Urothelium cell line (cell line): ENCODE measurements at places on chromosomes 6 and 20.
A peak's percentile ranks its signal among the peaks of the same experiment; 100 is the strongest.

DNA sequence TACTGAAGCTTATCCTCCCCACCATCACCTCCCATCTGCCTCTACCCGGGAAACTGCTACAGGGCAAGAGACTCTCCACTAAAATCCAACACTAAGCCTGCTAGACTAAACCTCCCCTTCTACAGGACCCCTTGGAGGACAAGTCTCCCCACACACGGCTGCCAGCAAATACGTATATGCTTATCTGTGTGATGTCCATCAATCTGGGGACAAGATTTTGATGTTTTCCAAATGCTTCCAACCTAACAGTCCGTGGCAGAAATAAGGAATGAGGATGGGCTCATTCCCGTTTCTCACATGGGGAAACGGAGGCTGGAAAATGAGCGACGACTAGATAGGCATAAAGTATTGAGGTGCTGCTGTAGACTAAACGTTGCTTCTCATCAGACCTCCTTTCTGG lies 1.8 kb downstream of the KCNK5 start:
- no peak for DNase-seq

GRCh38 chr6:32637219-32637880 lies at the start of gene HLA-DQA1:
TSS of gene HLA-DQA1 (plus strand) at chr6:32637406. CDS start at chr6:32637459, 53 bp downstream.
- no peak for DNase-seq

DNA sequence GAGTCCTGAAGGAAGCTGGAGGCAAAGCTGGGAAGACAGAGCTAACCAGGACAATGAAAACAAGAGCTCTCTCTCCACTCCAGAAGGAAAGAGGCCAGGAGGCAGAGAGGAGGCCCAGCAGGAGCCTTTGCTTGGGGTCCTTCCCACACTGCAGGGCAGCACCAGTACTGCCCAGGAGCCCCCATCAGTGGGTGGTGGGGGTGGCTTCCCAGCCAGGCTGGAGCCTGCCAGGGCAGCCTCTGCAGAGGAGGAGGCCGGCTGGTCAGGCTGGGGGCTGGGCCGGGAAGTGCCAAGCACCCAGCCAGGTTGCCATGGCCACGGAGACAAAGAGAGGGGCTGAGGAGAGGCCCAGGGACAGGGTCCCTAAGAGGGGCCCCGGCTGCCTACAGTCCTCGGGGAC lies 33.4 kb downstream of the PREX1 start:
- DNase-seq, result no peak

- no peak for DNase-seq
These were observed 191.4 kb downstream of the CENPW start for GRCh38 chr6:126531286-126531685.

- DNase-seq, result peak; percentile 32
These were observed 29.8 kb downstream of the KCNS1 start for GRCh38 chr20:45070932-45071632.

GRCh38 chr6:49966334-49966733 lies 2.4 kb upstream of the DEFB114 start:
- no peak for DNase-seq

- no peak for DNase-seq
These were observed 122.5 kb upstream of the TIAM2 start for GRCh38 chr6:154872542-154873114.

DNA sequence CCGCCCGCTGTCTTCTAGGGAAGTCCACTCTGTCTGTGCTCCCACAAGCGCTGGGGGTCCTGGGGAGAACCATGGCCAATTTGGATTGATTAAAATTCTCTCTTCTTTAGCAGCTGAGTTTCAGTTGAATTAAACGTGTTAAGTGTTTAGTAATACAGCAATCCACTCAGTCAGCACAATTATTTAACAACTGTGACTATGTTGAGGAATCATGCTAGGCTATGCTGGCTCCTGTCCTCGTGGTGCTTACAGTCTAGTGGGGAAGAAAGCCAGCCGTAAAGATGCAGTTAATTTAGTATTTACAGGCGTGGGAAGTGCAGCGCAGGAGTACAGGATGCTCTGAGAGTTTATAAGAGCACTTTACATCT lies 88.9 kb upstream of the FOXP4 start:
- DNase-seq, result no peak

DNA sequence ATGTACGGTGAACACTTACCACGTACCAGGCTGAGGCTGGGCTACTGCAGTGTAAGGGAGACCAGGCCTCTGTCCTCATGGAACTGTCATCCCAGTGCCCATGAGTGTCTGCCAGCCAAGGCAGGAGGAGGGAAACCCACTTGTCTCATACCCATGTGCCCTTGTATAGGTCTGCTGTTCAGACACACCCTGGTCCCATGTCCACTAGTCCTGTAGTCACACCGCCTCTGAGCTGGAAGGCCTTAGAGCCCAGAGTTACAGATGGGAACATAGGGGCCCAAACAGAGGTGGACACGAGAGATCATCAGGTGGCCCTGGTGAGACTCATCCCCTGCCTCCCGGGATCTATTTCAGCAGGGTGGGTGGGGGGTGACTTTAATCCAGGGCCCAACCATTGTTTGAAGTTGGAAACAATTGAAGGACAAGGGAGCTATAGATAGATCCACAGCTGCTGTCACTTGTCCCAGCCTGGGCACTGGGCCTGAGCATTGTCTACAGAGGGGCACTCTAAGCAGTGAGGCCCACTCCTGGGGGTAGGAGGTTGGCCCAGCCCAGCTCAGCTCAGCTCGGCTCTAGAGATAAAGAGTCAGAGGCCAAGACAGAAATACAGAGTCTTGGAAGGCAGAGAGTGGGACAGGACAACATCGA lies 14.6 kb downstream of the MYH7B start:
- DNase-seq, result no peak

DNA sequence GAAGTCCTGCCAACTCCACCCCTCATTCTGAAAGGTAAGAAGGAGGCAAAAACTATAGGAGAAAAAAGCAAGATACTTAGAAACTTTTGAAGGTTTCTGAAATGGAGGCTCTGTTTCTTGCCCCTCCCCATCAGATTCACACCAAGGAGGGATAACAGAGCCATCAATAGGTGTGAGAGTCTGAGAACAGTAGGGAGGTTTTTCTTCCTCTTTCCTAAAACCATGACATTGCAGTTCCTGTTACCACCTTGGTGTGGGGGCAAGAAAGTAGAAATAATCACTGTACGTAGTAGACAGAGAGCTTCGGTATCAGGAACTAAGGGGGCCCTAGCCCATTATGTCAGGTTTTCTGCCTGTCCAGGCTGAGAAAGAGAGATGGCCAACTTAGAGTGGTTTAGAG lies 333.3 kb upstream of the SYNCRIP start:
- DNase-seq, result no peak

DNA sequence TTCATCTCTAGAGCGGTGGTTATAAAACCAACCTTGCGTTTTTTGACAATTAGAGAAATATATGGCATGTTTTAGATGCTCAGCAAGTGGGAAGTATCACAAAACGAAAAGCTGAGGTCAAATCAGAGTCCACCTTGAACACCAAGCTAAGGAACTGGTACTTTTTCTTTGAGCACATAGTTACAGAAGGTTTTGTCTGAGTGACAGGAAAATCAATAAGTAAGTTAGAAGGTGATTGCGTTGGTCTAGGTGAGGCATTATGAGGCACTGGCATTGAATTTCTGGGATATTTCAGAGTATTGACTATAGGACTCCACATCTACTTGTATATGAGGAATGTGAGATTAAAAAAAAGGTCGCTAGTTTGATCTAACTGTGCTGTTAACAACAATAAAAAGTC lies 597 bp upstream of the HINT3 start:
- no peak for DNase-seq

DNA sequence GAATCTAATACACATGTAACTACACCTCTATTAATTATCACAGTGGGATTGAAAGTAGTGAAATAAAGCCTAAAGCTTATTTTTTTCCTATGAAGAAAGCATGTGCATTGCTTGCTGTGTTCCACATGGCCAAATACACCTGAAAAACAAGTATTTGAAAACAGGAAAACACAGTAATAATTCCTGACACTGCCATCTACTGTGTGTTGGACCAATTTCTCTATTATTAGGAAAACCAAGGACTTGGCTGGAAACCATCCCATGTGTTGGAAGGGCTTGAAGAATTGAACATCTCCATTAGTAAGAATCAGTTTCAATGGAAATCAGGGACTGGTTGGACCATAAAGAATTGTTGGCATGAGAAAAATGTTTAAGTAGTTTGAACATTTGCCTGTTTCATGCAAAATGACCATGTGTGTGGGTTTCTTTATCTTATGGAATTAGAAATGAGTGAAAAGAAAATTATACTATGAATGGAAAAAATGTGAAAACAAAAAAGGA lies 124.1 kb downstream of the PHF3 start:
- no peak for DNase-seq

DNA sequence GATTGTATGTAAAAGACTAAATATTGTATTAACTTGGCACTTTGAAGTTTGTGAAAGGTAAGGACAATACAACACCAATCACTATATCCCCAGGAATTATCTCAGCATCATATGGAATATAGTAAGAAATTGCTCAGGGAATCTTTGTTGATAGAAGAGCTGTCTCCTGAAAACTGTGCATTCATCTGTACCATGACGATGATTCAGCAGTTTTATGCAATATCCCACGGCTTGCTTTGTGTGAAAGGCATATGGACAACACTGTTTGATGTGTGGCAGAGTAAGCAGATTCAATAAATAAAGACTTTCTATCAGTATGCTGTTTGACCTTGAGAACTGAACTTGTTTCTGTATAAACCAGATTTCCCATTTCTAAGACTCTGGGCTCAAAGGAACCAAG lies 147.5 kb upstream of the PLN start:
- DNase-seq, result no peak

- no peak for DNase-seq
These were observed 13.3 kb downstream of the ZSCAN31 start for GRCh38 chr6:28322661-28323060.

DNA sequence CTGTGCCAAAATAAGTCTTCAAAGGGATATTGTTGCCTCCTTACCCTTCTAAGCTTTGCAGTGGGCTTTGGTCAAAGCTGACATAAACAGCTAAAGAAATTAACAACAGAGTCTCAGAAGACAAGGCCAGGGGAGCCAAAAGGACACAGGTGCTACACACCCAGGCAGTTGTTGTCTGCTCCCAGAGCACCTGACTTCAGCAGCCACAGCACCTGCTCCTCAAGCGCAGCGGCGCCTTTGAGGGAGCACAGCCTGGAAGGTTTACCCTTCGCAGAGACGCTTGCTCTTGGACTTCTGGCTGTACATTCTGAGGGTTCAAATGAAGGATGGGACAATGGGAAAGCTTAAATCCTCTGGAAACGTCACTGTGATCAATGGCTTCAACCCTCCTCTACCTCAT lies 16.6 kb downstream of the B4GALT5 start:
- no peak for DNase-seq

DNA sequence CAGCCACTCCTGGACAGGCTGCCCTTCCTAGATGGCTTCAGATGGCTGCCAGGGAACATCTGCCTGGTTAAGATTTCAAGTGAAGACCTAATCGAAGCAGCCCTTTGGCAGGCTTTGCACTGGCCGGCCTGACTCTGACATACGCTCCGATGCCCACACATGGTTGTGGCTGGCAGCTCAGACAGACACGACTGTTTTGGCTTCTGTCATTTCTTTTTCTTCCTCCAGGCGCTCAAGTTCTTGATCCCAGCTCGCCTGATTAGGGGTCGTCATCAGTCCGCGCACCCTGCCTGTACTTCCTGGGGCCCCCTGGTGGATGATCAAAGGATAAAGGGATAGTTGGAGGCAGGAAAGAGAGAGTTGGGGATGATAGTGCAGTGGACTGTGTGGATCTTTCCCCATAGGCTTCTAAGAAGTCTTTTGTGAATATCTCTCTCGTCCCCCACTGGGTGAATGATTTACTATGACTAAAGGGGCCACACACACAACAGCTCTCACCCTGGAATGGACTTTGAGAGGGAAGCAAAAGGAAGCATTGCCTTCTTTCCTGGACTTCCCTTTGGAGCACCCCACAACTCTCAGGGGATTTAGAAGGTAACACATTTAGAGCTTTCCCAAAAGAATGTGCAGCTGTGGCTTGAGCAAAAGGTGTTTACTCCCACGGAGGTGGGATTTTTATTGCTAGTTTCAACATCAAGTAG lies 21.4 kb upstream of the TRAM2 start:
- DNase-seq, result peak; percentile 83

DNA sequence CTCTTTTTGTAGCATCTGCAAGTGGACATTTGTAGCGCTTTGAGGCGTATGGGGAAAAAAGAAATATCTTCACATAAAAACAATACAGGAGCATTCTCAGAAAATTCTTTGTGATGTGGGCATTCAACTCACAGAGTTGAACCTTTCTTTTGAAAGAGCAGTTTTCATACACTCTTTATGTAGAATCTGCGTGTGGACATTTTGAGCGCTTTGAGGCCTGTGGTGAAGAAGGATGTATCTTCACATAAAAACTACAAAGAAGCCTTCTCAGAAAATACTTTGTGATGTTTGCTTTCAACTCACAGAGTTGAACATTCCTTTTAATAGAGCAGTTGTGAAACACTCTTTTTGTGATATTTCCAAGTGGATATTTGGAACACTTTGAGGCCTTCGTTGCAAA lies 598.4 kb upstream of the ZNF337 start:
- DNase-seq, result no peak

DNA sequence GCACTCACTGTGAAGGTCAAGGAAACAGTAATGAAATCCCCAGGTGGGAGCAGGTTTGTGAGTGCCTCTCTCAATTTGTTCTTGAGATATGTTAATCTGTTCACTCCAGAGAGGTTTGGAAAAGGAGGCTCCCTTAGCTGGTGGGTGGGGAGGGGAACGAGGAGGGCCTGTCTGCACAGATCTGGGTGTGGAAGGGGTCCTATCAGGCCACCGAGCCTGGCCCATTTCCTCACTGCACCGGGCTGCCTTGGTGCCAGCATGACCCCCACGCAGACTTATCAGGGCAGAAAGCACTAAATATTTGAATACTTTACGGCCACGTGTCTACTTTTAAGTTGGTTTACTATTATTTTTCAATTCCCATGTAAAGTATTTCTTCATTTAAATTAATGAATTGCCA lies 8.3 kb downstream of the AGPAT4 start:
- no peak for DNase-seq

DNA sequence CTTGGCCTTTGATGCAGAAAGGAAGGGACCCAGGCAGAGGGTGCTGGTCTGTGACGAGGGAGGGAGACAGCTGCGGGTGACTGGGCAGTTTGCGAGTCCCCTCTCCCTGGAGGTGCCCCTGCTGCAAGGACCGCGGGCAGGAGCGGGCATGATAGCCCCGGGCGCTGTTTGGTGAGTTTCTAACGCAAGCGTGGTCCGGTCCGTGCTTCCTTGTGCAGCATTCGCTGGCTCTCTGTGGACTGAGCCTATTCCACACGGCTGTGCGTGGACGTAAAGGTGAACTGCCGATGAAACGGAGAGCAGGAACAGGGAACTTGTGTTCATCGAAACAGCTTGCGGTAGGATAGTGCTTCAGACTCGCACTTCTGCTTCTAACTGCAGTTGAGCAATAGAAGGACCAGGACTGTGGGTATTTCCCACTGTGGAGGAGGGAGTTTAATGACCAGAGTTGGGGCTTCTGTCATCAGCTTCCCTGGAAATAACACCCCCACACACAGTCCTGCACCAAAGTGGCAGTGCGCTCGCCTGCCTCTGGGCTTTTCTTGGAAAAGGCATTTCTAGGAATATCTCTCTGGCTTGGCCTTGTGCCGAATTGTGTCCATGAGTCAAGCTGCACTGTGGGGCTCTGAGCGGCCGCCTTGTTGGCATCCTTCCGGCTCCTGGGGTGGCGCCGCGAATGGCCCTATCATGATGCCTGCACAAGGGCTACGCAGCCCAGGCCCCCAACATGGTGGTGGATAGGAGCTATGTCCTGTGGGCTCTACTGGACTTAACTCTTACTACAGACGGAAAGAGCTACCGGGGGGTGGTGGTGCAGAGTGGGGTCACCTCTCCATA lies 48.9 kb downstream of the DUSP22 start:
- DNase-seq, result no peak

GRCh38 chr6:76422511-76423213 lies 350.2 kb upstream of the IMPG1 start:
- no peak for DNase-seq
